Hematopoietic multipotent progenitor cell treated with erythropoietin and hydrocortisone succinate and interleukin-3 and kit ligand, for 8 days (in vitro differentiated cells): ENCODE measurements at places on chromosomes 16 and 17.

GRCh38 chr17:59542960-59543635, 22.3 kb upstream of the DHX40 start:
- DNase-seq, result no peak

DNA sequence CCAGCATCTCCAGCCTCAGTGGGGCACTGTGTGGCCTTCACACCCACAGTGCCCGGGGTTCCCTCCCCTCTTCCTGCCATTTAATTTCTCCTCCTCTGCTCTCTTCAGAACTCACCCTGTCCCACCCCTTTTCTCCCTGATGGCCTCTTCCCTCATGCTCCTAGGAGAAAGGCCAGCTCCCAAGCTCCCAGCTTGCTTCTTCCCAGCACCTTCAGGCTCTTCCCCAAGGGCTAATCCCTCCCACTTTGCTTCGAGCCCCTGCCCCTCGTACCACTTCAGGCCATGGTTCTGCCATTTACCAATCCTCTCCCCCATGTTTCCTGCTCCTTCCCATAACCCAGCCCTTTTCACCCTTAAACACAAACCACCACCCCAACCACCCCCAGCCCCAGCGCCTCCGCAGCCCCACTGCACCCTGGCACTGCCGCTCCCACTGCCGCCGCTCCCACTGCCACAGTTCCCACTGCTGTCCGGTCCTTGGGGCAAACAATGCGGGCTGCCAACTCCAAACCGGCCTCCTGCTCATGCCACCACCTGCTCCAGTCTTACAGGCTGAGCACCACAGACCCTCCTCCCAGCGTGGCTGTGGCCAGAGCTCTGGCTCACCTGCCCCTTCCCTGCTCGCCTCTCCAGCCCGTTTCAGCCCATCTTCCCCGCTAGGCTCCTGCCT, 28.6 kb downstream of the ADAM11 start:
- no peak for DNase-seq

DNA sequence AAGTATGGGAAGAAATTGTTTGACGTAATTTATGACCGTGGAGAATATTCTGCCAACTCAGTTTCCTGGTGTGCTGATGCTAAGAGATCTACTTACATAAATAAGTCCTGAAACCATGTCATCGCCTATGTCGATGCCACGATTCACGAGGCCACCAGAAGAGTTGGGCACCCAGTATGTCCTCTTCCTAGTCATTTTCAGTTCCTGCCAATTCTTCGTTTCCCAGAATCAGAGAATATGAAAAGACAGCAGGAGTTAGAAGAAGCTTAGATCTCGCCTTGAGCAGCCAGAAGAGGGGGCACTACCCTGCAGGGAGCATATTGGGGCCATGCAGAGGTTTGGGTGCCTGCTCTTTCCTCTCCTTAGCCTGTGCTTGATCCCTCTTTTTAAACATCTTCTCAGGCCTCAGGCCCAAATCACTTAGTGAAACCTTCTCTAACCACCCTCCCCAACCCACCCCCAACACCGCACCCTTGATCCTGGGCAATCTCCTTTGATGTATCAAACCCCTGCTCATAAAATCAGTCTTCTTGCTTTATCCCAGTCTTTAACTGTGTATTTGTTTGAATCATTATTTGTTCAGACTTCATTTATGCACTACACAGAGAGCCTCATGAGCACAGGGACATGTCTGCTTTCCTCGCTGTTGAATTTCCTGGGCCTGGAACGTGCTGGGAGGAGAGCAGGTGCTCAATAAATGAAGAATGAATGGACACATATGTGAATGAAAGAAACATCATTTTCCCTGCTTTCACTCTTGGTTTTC, 12.2 kb upstream of the LONP2 start:
- peak; percentile 55 for DNase-seq

GRCh38 chr17:6473128-6473767, 29.0 kb downstream of the PIMREG start:
- DNase-seq, result peak; percentile 60

DNA sequence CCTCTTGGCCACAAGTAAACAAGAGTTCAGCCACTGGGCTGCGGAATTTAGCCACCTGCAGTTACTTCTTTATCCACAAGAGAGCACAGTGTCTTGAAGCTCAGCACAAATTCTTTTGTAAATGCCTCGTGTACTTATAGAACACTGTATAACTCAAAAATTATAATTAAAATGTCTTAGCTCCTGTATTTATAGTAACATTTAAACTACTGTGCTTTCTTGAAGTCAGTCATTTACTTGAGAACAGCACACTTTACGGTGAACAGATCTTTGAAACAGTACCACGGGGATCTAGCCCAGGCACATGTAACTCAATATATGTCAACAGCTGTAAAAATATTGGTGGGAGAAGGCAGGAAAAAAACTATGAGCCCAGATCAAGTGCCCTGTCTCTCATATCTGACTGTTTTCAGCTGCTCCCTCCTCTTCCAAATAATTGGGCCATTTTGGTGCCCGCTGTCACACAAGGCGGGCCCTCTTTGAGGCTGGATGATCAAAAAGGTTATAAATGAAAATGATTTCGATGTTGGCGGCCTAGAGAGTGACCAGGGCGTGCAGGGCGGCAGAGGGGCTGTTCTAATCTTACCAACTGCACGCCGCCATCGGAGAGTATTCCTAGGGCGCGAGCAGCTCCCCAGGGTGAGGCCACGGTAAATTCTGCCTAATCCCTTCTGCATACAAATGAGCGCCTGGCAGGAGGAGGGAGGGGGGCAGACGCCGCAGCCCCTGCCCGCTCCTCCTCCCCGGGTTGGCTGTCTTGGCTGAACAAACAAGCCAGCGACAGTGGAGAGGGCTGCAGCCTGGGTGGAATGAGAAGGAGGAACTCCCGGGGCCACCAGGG, 183.2 kb downstream of the C16orf78 start:
- peak; percentile 5 for DNase-seq

- DNase-seq, result no peak
Observed at GRCh38 chr17:39662551-39663339, 2.4 kb upstream of the TCAP start.

GRCh38 chr17:28182559-28182958, 136.4 kb upstream of the TMEM97 start:
- no peak for DNase-seq

DNA sequence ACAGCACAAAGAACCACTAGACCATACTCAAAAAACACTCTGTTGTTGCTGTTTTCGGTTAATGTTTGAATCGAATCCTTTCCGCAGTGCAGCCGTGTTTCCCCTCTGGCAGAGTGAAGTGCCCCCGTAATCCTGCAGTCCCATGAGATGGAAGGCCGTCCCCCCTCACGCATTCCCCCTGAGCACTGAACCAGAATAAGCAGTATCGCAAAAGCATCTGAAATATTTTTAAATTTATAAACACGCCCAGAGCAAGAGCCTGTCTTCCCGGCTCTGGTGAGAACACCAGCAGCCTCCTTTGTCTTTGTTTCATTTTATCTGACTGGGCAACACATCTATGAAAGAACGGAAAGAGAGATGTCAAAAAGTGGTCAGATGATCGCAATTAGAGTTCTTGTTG, 121.0 kb upstream of the ADAMTS18 start:
- DNase-seq, result no peak

DNA sequence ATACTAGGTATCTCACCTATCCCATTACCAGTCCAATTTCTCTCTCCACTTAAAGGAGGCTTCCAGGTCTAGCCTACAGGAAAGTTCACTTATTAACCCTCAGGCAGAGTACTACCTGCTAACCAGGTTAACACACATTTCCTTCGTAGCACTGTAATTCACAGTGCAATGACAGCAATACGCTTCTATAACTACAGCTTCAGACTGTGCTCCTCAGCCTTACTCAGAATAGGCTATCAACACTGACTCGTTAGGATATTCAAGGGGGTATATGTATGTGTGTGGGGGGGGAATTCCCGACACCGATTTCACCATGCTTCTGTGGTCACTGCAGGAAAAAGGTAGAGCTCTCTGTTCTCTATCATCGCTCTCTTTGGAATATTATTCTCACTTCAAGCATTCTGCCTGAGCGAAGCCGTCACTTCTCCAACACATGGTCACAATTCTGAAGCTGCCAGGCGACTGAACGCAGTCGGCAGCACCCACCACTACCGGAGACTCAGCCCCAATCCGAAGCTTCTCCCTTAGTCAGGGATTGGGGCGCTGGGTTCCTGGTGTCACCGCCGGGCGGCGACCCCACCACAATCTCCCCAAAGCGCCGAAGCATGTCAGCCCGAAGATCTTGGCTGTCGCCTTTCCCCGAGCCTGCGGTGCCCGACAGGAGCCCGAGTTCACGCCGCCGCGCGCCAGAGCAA, 618 bp downstream of the GGA3 start:
- no peak for DNase-seq

DNA sequence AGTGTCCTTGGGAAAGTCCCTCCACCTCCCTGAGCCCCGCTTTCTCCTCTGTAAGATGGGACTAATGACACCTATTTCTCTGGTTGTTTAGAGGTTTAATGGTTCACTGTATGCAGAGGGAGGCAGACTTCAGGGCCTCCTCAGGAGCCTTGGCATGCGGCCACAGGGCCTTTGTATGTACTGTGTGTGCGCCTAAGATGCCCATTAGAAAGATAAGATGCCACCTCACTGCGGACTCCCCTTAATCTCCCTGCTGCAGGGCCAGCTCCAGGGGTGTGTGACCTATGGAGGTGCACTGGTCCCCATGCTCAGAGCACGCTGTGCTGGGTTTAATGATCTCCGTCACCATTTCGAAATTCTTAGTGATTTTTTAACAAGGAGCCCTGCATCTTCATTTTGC, 59.3 kb downstream of the TMEM235 start:
- peak; percentile 91 for DNase-seq
